ENCODE measurements at places on chromosomes 7 and 10.

DNA sequence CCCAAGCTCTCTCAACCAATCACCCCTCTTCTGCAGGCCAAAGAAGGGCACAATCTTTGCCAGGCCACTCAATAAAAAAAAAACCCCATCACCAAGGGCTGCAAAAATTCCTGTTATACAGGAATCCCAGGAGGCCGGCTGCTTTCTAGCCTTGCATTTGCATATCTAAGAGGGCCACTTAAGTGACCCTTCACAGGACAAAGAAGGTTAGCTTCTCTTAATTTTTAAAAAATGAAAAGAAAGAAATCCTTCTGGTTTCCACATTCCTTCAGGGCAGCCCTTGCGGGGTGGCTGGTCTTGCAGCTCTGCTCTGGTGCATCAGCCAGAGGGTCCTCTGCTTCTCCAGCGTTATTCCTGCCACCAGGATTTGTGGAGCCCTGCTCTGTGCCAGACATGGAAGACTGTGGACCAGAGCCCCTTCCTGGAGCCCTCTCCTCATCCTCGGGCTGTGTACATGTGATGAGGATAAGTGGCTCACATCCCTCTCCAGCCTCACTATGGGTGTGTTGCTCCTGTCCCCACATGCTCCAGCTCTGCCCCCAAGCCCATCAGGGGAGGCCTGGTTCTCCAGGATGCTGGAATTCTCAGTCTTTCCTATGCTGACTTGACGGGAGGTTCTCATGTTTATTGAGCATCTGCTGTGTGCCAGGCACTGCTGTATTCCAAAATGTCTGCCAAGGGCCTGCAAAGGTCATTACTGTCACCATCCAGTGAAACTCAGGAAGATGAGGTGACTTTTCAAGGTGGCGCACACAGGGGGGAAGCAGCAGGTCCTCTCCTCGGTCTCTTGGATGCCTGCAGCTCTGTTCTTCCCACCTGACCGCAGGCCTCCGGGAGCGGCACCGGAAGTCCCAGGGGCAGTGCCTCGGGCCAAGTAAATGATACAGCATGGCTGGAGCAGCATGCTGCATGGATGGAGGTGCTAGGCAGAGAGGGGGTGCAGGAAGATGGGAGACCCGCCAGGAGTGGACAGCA, 67.7 kb downstream of the ARHGAP22 start:
- DNase-seq, result no peak

GRCh38 chr10:79018521-79019011, 50.2 kb upstream of the ZMIZ1 start:
- no peak for DNase-seq

DNA sequence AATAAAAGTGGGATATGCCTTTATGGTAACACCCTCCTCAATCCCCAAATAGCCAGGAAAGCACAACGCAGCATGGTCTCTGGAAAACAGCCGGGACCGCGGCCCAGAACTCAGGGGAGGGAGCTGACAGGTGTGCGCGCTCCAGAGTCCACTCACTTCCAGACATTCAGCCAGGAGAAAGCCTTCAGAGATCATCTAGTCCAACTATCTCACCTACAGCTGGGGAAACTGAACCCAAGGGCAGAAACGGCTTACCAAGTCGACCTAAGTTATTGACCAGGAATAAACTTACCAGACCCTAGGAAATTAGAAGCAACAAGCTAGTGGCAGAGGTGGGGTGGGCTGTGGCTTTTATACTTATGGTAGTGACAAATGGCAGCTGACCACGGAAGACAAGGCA, 16.4 kb downstream of the GSDME start:
- DNase-seq, result no peak

- DNase-seq, result no peak
Observed at GRCh38 chr7:107915541-107915940, 24.6 kb downstream of the DLD start.

DNA sequence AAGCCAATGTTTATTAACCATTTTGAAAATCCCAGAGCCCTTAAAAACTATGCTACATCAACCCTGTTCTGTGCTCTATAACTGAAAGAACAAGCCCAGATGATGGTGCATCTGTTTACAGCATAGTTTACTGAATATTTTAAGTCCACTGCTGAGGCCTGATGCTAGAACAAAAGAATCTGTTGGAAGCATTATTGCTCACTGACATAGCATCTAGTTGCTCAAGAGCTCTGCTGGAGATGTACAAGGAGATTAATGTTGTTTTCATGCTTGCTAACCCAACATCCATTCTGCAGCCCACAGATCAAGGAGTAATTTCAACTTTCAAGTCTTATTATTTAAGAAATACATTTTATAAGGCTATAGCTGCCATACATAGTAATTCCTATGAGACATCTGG, 181.3 kb upstream of the FEZF1 start:
- no peak for DNase-seq

DNA sequence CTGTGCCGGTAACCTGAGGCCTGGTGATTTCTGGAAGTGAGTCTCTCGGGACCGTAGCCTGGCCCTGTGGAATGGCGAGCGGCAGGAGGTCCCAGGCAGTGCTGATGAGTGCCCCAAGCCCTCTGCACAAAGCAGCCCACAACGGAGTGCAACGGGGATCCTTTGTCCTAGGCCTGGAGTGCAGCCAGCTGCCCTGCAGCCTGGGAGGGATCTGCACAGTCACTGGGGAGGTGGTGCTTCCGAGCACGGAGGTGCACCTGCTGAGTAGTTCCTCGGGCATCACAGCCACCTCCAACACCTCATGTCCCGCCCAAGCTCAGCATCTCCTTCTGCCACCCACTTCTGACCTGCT, 162.8 kb upstream of the ZMIZ1 start:
- DNase-seq, result no peak

DNA sequence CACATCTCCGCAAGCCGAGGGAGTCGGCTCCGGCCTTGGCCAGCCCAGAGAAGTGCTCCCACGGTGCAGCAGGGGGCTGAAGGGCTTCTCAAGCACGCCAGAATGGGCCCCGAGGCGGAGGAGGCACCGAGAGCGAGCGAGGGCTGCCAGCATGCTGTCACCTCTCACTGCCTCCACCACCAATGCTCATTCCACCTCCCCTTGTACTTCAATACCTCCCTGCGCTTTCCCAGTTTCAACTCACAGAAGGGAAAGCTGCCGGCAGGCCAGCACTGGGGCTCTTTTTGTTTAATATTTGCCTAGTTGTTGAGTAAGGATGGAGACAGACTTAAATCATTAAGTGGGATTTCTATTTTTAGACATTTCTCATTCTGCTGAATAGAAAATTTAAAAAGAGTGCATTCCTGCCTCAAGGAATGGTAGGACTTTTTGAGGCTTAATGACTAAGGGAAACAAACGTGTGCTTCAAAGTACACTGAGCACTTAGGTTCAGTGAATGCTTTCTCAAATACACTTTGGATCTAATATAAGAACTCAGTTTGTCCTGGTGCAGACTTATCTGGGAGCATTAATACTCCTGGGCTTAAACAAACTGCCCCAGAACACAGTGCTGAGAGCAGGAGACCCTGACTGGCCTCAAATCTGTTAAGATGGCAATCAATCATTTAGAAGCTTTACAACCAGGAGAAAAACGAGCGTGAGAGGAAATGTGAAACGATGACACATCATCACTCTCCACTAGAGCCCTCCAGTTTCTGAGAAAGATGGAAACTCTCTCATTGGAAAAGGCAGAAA, 131.2 kb downstream of the RALA start:
- DNase-seq, result no peak

GRCh38 chr7:133936074-133936473, 191.1 kb upstream of the LRGUK start:
- DNase-seq, result no peak

DNA sequence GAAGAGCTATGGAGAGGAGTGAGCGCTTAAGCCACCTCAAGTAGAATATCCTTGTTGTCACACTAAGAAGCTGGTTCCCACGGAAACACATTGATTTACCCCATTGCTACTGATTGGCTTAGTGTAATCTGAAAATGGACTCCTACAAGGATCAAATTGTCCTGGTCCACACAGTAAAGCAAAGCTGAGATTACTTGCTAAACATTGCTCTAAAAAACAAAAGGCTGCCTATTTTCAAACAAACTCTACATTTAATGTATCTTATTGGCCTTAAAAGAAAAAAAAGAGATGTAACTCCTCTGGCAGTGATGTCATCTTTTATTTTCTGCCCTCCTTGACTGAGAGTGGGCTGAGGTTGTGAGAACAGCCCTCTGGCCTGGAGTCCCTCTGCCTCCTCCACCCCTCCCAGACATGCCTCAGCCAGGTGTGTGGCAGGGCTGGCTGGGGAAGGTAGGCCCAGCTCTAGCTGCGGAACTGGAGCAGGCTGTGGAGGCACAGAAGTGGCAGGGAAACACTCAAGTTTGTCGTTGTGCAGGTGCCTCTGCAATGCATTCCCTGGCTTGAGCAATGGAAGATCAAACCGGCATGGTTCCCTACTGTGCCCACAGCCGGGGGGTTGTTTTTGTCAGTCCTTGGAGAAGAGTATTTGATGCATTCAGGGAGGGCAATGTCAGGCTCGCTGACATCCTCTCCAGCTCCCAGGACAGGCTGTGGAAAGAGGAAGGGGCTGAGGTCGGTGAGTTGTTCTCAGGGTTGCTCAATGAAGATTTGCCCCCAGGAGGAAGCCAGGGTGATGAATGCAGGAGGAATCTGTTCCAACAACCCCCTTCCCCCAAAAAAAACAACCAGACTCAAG, 9.1 kb downstream of the KLF6 start:
- peak; percentile 71 for DNase-seq

GRCh38 chr7:100759357-100760171, 26.2 kb downstream of the ZAN start:
- DNase-seq, result no peak

- DNase-seq, result no peak
Observed at GRCh38 chr10:94496646-94497045, 48.9 kb upstream of the HELLS start.

Measured in CD4-positive, alpha-beta T cell treated with Interleukin-10 for 1 hour (primary cell).